Kidney epithelial cell (primary cell): ENCODE measurements at places on chromosomes 6 and 20. TPM values are rescaled to one million over a fixed set of nuclear protein-coding genes. Genes with fewer than 3 reads are reported as not detected.

AVP gene
- total RNA-seq = not detected in 2 replicates

SPATA25 gene
- 0.21 and 0.25 TPM in 2 replicates for total RNA-seq

GRCh38 chr20:57848282-57848681 lies 138.5 kb upstream of the PMEPA1 start:
- no peak for DNase-seq

DNA sequence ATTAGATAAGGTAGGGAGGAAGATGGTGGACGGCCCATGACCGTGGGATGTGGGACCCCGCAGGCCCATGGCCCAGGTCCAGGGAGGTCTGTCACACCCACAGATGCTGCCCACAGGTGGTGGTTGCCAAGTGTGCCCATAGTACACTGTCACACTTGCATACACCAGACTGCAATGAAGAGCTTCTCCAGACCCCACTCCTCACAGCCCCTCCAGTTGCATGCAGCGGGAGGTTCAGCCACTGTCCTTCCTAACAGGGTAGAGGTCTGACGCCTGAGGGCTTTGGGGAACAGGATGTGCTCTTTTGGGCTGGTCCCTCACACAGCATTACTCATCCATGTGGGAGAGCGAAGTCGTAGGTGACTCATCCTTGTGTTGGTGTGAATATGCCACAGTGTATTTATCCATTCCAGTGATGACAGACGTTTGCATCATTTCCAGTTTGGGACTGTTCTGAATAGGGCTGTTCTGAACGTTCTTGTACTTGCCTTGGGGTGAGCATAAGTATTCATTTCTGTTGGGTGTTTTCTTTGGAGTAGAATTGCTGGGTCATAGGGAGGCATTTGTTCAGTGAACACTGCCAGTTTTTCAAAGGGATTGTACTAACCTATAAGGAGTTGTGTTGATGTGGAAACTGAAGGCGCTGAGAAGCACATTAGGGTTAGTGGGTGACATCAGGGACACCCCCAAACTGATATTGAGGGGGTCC lies 10.1 kb upstream of the PYGB start:
- DNase-seq = peak; percentile 98

- DNase-seq = no peak
These were observed 37.8 kb downstream of the ZNF451 start for GRCh38 chr6:57127763-57128162.

DNA sequence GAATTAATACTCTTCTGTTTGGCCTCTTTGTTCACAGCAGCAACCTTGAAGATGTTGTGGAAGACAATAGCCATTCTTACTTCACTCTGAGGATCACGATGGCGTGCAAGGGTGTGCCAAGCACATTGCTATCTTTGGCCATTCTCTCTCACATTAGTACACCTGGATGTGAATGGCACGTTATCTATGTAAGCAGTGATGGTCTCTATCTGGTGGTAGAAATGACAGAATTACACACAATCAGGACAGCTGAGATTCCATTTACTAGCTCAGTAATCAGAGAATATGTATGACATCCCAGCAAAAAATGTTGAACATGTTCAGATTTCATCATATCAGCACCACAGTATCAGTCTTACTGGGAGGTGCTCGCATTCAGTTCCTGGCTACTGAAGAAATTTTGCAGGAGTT lies 116.2 kb downstream of the LCA5 start:
- no peak for DNase-seq

TSHZ2 gene
- 1.0 and 1.4 TPM in 2 replicates for total RNA-seq

GRCh38 chr6:124688369-124688768 lies 273.9 kb upstream of the RNF217 start:
- no peak for DNase-seq

MYLK2 gene
- total RNA-seq = 0.21 and 1.8 TPM in 2 replicates

DNA sequence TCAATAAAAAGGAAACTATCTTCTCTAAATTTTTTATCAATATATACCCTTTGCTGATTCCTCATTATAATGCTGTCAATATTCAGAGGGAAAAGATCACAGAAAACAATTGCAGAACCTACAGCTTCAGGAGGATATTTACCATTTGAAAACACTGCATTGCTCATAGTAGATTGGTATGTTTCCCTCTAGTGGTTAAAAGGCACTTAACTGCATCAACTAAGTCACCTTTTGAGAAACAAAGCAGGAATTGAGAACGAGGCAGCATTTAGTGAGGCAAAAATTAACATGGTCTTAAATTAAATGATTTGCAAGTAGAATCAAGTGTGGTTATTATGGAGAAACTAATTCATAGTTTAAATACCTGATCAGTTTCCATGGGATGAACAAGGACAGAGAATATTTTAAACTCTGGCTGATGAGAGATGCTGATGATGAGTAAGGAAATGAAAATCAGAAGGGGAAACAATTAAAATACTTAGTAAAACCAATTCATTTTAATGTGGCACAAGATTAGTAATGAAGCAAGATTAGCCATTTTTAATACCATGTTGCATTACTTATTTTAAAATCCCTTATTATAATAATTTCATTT lies 642.1 kb downstream of the EPHA7 start:
- peak; percentile 26 for DNase-seq

DNA sequence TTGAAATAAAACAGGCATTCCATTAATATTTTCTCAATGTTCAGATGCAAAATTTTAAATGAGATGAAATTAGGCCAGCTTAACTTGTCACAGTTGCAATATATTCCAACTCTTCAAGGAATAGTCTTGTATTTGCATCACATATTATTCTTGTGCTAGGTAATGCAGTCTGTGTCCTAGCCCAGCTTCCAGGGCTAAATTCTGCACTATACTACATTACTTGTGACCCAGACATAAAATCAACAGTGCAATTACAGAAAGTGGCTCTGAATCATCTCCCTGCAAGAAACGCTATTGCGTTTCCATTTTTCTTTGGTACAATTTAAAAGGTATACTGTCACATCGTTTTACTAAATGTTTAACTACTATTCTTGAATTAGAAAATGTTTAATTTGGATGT lies 399.2 kb downstream of the TENT5A start:
- DNase-seq = no peak

- DNase-seq = no peak
These were observed 83.2 kb downstream of the CDC5L start for GRCh38 chr6:44470746-44471145.

DNA sequence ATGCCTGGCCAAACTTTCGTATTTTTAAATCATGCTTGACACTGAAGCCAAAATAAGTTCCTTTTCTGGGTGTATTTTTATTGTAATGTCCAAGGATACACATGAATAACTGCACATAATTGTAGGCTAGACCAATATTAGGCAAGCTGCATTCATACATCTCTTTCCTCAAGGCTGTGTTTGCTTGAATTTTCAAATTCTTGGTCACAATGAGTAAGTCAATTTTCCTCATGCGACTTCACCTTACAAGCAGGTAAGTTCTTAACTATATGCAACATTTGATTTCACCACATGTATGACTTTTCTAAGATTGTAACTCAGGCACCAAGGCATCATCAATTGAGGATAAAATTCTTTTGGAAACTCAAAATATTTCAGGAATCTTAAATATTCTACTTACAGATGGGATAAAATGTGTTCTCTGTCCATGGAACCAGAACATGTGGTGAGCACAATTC lies 112.4 kb upstream of the ZNF217 start:
- DNase-seq = no peak

IRF4 gene
- total RNA-seq = 0.04 and 0.21 TPM in 2 replicates

DNA sequence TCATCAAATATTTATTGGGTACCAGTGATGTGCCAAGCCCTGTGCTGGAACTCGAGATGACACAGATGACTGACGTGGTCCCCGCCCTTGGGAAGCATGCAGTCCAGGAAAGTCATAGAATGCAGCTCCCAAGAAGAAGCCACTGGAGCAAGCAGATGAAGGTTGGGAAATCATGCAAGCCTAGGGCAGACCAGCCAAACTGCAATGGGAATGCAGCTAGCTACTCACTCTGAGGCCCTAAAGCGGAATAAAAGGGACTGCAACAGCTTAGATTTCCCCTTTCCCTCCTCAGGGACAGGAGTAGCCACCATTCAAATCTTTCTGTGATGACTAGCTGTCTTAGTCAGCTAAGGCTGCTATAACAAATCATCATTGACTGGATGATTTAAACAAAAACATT lies 152.2 kb downstream of the MAFB start:
- no peak for DNase-seq

HLA-DMA gene
- total RNA-seq = 1.6 and 4.7 TPM in 2 replicates

DNA sequence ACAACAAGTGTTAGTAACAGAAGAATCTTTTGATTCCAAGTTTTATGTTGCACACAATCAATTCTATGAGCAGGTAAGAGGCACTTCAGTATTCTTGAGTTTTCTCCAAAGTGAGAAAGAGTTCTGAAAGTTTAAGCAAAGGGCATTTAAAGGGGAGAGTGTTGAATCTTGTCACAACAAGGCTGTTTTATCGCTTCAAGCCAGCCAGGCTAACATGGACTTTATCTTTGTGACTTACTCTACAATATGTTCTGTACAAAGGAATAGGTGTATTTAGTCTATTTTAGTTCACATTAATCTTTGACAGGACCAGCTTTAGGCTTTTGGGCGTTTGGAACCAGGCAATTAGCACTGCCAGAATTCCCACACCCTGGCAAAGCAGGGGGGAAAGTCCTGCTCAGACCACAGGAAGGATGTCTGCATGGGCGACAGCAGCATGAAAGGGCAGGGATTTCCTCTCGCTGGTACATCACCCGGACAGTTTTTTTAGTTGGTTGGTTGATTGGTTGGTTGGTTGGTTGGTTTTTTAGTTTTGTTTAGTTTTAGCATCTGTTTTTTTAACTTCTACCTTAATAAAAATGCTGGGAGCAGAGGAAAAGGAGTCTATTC lies 395.4 kb upstream of the SOX4 start:
- DNase-seq = no peak

GRCh38 chr6:8525370-8525769 lies 90.0 kb upstream of the SLC35B3 start:
- no peak for DNase-seq

DNA sequence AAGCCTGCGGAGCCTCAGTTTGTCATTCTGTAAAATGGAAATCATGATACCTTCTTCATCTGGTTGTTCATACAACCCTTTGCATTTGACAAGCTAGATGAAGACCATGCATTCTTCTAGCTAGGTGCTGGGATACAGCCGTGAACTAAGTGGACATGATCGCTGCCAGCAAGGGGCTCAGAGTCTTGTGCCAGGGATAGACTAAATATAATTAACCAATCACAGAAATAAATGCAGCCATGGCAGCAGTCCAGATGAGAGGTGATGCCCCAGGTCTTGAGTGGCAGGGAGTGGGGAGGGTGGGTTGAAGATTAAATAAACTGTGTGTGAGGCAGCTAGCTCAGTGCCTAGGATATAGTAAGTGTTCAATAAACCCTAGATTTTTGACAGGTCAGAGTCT lies 19.3 kb downstream of the JPH2 start:
- no peak for DNase-seq

TUBB2B gene
- 287 and 316 TPM in 2 replicates for total RNA-seq

BHLHE23 gene
- total RNA-seq = not detected in 2 replicates

DNA sequence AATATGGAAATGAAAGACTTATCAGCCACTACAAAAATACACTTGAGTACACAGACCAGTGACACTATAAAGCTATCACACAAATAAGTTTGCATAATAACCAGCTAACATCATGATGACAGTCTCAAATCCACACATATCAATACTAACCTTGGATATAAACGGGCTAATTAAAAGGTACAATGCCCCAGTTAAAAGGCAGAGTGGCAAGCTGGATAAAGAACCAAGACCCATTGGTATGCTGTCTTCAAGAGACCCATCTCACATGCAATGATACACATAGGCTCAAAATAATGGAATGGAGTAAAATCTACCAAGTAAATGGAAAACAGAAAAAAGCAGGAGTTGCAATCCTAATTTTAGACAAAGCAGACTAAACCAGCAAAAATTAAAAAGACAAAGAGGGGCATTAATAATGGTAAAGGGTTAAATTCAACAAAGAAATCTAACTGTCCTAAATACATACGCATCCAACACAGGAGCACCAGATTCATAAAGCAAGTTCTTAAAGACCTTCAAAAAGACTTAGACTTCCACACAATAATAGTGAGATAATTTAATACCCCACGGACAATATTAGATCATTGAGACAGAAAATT lies 163.3 kb downstream of the CD24 start:
- DNase-seq = no peak
